ENCODE measurements at places on chromosomes 4 and X. TPM values are rescaled to one million over a fixed set of nuclear protein-coding genes. Genes with fewer than 3 reads are reported as not detected.

The MAP3K15 gene
- not detected for total RNA-seq

- no peak for DNase-seq
- H3K27me3 ChIP-seq, result no peaks in the 10 kb centered on the region
- no peak overlapping the region for H3K27ac ChIP-seq
- no peaks in the 10 kb centered on the region for H3K36me3 ChIP-seq
Observed at GRCh38 chr4:68874507-68874906, 58.7 kb downstream of the UGT2B10 start.

The KLB gene
- total RNA-seq, result 0.07 TPM

DNA sequence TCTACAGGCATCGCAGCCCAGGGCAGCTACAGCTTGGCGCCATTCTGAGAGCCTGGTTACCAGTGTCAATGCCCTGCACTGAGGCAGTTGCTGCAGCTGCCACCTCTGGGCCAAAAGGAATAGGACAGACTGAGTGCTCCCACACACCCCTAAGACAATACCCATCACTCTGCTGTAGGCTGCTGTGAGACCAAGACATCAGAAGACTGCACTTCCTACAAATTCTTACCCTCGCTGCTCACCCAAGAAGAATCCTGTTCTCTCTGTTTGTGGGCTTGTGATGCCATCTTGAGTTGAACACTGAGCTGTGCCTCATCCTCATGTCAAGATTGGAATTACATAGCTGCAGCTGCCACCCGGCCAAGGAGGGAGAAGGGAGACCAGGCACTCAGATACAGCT, 1847.0 kb upstream of the PCDH10 start:
- no peak overlapping the region for H3K4me3 ChIP-seq
- no peak overlapping the region for H3K27ac ChIP-seq
- H3K4me1 ChIP-seq, result no peaks in the 10 kb centered on the region
- H3K27me3 ChIP-seq, result no peaks in the 10 kb centered on the region
- no peaks in the 10 kb centered on the region for H3K36me3 ChIP-seq
- no peak for DNase-seq

- no peak overlapping the region for H3K27ac ChIP-seq
- peaks cover 35% of the 10 kb centered on the region for H3K4me1 ChIP-seq
- peaks cover 9% of the 10 kb centered on the region for H3K27me3 ChIP-seq
- H3K4me3 ChIP-seq, result no peak overlapping the region
- H3K36me3 ChIP-seq, result no peaks in the 10 kb centered on the region
- DNase-seq, result no peak
Observed at GRCh38 chrX:150366951-150367545, 3.9 kb downstream of the MAMLD1 start.

DNA sequence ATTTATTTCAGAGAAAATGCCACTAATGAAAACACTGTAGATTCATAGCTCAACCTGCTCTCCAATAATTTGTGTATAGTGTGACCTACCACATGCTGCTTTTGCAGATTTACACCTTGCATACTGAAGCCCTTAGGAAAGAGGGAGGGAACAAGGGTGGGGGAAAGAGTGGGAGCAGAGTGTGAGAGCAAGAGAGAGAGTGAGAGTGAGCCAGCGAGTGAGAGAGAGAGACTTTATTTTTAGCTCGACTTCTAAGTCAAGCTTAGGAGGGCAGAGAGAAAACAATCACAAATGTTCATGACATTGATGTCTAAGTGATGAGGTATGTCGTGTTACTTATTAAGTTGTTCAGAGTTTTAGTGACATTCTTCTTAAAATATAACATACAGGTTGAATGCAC, 112.5 kb upstream of the HAND2 start:
- no peaks in the 10 kb centered on the region for H3K27me3 ChIP-seq
- no peak overlapping the region for H3K27ac ChIP-seq
- DNase-seq, result no peak
- no peaks in the 10 kb centered on the region for H3K36me3 ChIP-seq
- H3K4me1 ChIP-seq, result no peaks in the 10 kb centered on the region
- no peak overlapping the region for H3K4me3 ChIP-seq

DNA sequence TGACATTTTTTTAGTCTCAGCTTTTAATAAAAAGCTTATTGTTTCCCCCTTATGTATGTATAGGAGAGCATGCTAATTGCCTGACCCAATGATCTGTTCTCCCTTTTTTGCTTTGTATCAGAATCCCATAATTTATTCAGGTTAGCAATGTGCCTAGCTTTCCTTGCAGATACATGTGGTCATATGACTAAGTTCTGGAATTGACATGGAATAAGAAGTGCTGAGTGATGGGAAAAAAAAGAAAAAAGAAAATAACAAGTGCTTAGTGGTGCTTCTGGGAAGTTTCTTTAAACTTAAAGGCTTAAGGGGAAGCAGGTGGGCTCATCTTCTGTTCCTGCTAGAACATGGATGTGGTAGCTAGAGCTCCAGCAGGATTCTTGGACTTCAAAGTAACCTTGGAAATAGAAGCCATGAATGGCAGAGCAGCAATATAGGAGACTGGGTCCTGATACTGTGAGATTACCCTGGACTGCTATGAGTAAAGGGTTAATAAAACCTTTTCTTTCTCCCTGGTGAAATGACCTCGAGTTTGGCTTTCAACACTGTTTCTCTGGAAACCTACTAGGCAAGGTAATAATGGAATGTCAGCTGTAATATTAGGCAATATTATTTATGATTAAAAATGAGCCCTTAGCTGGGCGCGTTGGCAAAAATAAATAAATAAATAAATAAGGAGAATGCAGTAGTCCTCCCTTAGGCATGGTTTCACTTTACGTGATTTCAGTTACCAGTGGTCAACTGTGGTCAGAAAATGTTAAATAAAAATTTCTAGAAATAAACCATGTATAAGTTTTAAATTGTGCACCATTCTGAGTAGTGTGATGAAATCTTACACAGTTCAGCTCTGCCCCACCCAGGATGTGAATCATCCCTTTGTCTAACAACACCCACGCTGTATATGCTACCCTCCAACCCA, 16.7 kb upstream of the RBM41 start:
- no peaks in the 10 kb centered on the region for H3K27me3 ChIP-seq
- no peak overlapping the region for H3K27ac ChIP-seq
- no peak overlapping the region for H3K4me3 ChIP-seq
- no peaks in the 10 kb centered on the region for H3K4me1 ChIP-seq
- H3K36me3 ChIP-seq, result no peaks in the 10 kb centered on the region
- no peak for DNase-seq

The PAGE2B gene
- total RNA-seq, result not detected

GRCh38 chr4:184895012-184895695, 69.4 kb upstream of the ACSL1 start:
- no peaks in the 10 kb centered on the region for H3K27me3 ChIP-seq
- no peaks in the 10 kb centered on the region for H3K36me3 ChIP-seq
- H3K4me3 ChIP-seq, result no peak overlapping the region
- H3K4me1 ChIP-seq, result peaks cover 9% of the 10 kb centered on the region

DNA sequence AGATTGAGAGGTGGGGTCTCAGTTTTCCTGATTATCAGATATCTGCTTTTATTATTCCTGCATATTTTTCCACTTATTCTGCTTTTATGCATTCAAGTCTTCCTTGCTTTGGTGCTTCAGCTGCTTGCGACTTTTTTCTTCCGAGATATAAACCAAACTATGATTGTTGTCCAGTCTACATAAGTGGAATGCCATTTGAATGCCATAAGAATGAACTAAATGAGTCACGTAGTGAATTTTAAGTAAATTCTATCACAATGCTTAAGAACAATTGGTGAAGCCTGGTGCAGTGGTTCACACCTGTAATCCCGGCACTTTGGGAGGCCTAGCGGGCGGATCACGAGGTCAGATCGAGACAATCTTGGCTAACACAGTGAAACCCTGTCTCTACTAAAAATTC, 189.1 kb downstream of the PCDH18 start:
- DNase-seq, result no peak
- no peaks in the 10 kb centered on the region for H3K27me3 ChIP-seq
- H3K36me3 ChIP-seq, result no peaks in the 10 kb centered on the region
- H3K4me3 ChIP-seq, result no peak overlapping the region
- no peaks in the 10 kb centered on the region for H3K4me1 ChIP-seq

The TSPAN6 gene
- total RNA-seq, result not detected

DNA sequence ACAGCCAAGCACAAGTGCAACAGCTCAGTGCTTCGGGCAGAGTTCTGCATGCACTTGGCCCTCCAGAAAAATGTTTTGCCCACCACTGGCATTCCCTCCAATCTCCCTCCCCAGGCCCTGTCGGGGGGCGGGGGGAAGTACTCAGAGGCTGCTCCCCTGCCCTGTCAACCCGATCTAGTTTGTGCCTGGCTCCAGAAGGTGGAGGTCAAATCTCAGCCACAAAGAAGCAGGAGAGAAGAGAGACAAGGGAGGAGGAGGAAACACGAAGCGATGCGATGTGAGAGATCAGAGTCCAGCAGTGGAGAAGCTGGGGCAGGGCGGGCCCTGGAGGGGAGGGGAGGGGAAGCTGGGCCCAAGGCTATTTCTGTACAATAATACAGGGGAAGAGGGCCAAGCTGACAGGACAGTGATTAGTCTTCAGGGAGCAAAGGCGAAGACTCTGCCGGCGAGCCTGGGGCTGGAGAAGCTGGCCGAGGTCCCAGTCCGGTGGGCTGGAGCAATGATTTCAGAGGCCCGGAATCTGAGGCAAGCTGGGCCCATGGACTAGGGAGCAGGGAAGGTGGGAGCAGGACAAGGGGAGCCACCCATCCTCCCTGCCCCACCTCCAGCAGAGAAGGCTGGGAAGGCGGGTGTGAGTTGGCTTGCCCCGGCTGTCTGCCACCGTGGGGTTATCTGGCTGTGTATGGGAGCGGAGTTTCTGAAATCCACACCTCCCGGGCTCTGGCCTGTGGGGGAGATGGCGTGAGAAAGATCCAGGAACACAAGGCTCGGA, 167.1 kb downstream of the EFNB1 start:
- DNase-seq, result no peak
- no peak overlapping the region for H3K27ac ChIP-seq
- H3K27me3 ChIP-seq, result no peaks in the 10 kb centered on the region
- no peak overlapping the region for H3K4me3 ChIP-seq
- H3K36me3 ChIP-seq, result no peaks in the 10 kb centered on the region
- no peaks in the 10 kb centered on the region for H3K4me1 ChIP-seq

- H3K36me3 ChIP-seq, result no peaks in the 10 kb centered on the region
- no peak overlapping the region for H3K4me3 ChIP-seq
- H3K4me1 ChIP-seq, result no peaks in the 10 kb centered on the region
- H3K27ac ChIP-seq, result no peak overlapping the region
Observed at GRCh38 chr4:163901319-163901718, 406.8 kb downstream of the TMA16 start.

The ZGRF1 gene
- 13.0 TPM for total RNA-seq

The HDX gene
- total RNA-seq, result 4.5 TPM

- no peaks in the 10 kb centered on the region for H3K36me3 ChIP-seq
- H3K27me3 ChIP-seq, result no peaks in the 10 kb centered on the region
- H3K27ac ChIP-seq, result no peak overlapping the region
- no peaks in the 10 kb centered on the region for H3K4me1 ChIP-seq
- no peak overlapping the region for H3K4me3 ChIP-seq
Observed at GRCh38 chr4:179755322-179755721, 2313.1 kb upstream of the AGA start.

The FAM241A gene
- total RNA-seq, result 0.40 TPM

DNA sequence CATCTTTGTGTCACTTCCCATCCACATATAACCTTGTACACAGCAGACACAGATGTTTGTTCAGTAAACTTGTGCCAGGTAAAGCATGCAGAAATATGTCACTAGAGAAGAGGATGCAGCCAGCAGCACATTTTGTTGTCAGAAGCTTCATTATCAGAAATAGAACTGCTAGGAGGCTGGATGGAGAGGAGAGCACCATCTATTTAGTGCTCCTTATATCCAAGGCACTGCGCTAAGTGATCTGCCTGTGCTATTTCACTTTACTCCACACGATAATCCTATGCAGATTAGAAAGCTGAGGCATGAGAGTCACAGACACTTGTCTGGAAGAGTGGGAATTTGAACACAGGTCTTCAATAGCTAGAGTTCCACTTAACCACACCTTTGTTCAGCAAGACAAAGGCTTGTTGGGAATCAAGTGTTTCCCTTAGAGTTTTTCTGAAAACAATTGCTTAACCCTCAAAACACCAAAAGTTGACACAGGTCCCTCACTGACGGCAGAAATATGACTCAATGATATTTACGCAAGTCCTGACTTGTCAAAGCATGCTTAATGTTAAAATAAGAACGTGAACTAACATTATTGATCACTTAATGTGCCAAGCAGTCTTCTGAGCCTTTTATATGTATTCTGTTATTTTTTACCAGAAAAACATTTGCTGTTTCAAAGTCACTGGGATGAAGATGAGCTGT, 1.2 kb upstream of the QDPR start:
- H3K27ac ChIP-seq, result no peak overlapping the region
- no peaks in the 10 kb centered on the region for H3K36me3 ChIP-seq
- H3K4me3 ChIP-seq, result no peak overlapping the region
- no peaks in the 10 kb centered on the region for H3K27me3 ChIP-seq
- no peak for DNase-seq
- peaks cover 12% of the 10 kb centered on the region for H3K4me1 ChIP-seq

The ARL9 gene
- total RNA-seq, result not detected

The JAKMIP1 gene
- total RNA-seq, result 16.4 TPM

GRCh38 chr4:186772936-186773487, 49.4 kb upstream of the FAT1 start:
- no peak overlapping the region for H3K27ac ChIP-seq
- no peaks in the 10 kb centered on the region for H3K4me1 ChIP-seq
- no peaks in the 10 kb centered on the region for H3K27me3 ChIP-seq
- no peaks in the 10 kb centered on the region for H3K36me3 ChIP-seq
- no peak overlapping the region for H3K4me3 ChIP-seq

GRCh38 chrX:153953892-153954557, 9.6 kb upstream of the RENBP start:
- no peak overlapping the region for H3K27ac ChIP-seq
- no peaks in the 10 kb centered on the region for H3K27me3 ChIP-seq
- DNase-seq, result no peak
- H3K36me3 ChIP-seq, result peaks cover 87% of the 10 kb centered on the region

The MAGEA10 gene
- total RNA-seq, result not detected

The SLAIN2 gene
- 76.9 TPM for total RNA-seq

DNA sequence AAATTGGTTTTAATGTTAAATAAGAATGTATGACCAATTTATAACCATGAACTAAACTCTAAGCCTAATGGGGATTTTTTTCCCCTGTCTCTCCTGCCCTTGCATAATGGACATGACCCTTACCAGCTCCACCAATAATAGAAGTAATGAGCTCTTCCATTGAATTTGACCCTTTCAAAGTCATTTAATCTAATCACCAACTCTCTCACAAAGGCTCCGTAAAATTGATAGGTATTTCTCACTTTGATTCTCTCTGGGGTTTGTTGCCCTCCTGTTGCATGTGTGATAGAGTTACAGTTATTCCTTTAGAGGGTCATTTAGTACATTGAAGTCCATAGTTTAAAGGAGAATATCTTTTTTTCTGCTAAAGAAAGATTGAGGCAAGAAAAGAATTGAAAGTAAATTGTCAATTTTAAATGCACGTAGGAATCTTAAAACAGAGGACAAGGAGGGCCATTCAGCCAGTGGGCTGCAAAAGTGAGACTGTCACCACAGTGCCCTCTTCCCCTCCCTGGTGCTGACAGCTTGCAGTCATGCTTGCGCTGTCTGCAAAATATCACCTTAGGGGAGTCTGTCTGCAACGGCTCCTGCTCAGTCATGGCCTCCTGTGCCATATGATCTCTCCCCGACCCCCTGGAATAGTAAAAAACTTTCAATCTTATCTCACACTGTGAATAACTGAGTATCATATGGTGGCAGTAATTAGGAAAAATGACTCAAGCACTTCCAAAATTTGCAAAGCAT, 307.5 kb upstream of the GNPDA2 start:
- no peaks in the 10 kb centered on the region for H3K27me3 ChIP-seq
- H3K4me3 ChIP-seq, result no peak overlapping the region
- H3K4me1 ChIP-seq, result no peaks in the 10 kb centered on the region

GRCh38 chr4:25908491-25908901, 5.5 kb upstream of the SMIM20 start:
- no peak for DNase-seq
- H3K4me3 ChIP-seq, result no peak overlapping the region
- H3K27ac ChIP-seq, result no peak overlapping the region
- no peaks in the 10 kb centered on the region for H3K36me3 ChIP-seq
- H3K4me1 ChIP-seq, result peaks cover 13% of the 10 kb centered on the region
